Hair follicular keratinocyte (primary cell): ENCODE measurements at places on chromosomes 6 and 20. TPM values are rescaled to one million over a fixed set of nuclear protein-coding genes. Genes with fewer than 3 reads are reported as not detected.

Gene FAM83B
- 35.7 and 44.0 TPM in 2 replicates for total RNA-seq

Gene PANK2
- total RNA-seq: 27.3 and 29.2 TPM in 2 replicates

Gene TP53TG5
- not detected in 2 replicates for total RNA-seq

Gene HAO1
- total RNA-seq: not detected in 2 replicates
